Endothelial cell of umbilical vein (primary cell): ENCODE measurements at places on chromosomes 3 and 15. TPM values are rescaled to one million over a fixed set of nuclear protein-coding genes. Genes with fewer than 3 reads are reported as not detected.

- H3K4me3 ChIP-seq, result no peak overlapping the region
- H3K27me3 ChIP-seq, result no peaks in the 10 kb centered on the region
- no peak overlapping the region for H3K27ac ChIP-seq
- peaks cover 3% of the 10 kb centered on the region for H3K4me1 ChIP-seq
- H3K36me3 ChIP-seq, result peaks cover 16% of the 10 kb centered on the region
Measured at GRCh38 chr3:114067804-114068203, 11.3 kb downstream of the QTRT2 start.

DNA sequence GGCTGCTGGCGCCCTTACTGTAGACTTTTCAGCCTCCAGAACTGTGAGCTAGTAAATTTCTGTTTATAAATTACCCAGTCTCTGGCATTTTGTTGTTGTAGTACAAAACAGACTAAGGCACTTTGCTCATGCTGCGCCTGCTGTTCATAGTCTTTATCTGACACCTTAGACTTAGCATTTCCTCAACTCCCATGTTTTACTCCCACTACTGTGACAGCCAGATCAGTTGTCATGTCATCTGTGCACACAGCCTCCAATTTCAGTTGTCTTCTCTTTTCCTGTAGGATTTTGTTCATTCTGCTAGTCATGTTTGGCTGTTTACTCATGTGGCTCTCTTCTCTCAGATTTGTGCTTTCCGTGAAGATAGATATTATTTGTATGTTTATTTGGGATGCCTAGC lies 62.0 kb downstream of the TCF12 start:
- H3K36me3 ChIP-seq, result no peaks in the 10 kb centered on the region
- H3K4me1 ChIP-seq, result peaks cover 49% of the 10 kb centered on the region
- H3K4me3 ChIP-seq, result no peak overlapping the region
- H3K27me3 ChIP-seq, result no peaks in the 10 kb centered on the region
- DNase-seq, result no peak

GRCh38 chr15:67788986-67789385 lies 36.3 kb upstream of the SKOR1 start:
- no peak overlapping the region for H3K27ac ChIP-seq
- no peaks in the 10 kb centered on the region for H3K36me3 ChIP-seq
- DNase-seq, result no peak
- no peak overlapping the region for H3K4me3 ChIP-seq

DNA sequence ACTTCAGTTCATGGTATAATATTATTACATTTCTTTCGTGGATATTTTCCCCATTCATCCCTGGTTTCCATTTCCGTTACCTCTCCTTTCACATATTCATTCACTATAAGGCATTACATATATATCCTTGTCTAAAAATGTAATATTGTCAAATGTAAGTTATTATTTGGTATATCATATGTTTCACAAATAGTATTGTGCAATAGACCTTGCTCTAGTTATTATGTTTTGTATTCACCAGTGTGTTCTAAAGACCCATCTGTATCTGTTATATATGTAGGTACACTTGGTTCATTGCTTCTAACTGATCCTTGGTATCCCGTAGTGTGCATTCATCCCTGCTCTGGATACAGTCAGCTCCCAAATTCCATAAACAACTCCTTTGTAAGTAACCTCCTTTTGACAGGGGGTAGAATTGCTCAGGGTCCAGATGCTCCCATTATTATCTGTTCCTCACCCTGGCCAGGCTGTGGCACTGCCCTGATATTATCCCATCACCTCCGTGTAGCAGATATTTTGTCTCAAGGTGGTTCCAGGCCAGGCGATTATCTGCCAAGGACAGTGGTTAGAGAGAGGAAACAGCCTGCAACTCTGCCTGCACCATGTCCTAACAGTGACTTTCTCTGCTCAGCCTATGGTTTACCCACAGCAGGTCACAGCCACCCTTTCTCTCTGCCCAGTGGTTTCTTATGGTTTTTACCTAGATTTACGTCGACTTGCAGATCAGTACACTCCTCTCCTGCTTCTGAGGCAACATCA lies 29.2 kb downstream of the PAQR9 start:
- H3K36me3 ChIP-seq, result no peaks in the 10 kb centered on the region
- no peaks in the 10 kb centered on the region for H3K4me1 ChIP-seq
- peaks cover 1% of the 10 kb centered on the region for H3K27me3 ChIP-seq
- no peak for DNase-seq
- H3K4me3 ChIP-seq, result no peak overlapping the region

- H3K36me3 ChIP-seq, result no peaks in the 10 kb centered on the region
- DNase-seq, result peak; percentile 32
- no peak overlapping the region for H3K4me3 ChIP-seq
- H3K27ac ChIP-seq, result peak overlapping the region; percentile 13
- no peaks in the 10 kb centered on the region for H3K27me3 ChIP-seq
Measured at GRCh38 chr3:71087143-71088018, 496.1 kb downstream of the FOXP1 start.

DNA sequence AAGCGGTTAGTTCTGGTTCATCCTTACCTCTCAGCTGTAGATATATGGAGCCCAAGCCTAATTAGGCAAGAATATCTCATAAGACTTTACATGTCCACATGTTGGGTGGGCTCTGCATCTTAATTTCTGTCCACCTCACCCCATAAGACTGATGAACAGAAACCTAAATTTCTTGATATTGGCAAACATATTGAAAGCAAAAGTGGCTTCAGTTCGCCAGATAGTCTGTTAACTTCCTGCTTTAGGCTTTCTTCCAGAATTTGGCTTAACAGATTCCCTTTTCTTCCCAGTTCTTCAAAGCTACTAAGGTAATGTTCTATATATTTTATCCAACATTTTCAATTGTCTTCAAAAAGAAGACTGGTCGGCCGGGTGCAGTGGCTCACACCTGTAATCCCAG lies 19.7 kb downstream of the GABPB1 start:
- no peak for DNase-seq
- no peak overlapping the region for H3K27ac ChIP-seq
- no peaks in the 10 kb centered on the region for H3K27me3 ChIP-seq
- no peaks in the 10 kb centered on the region for H3K36me3 ChIP-seq

GRCh38 chr3:16670191-16670590 lies 65.0 kb upstream of the DAZL start:
- H3K27me3 ChIP-seq, result no peaks in the 10 kb centered on the region
- DNase-seq, result no peak
- no peak overlapping the region for H3K27ac ChIP-seq

Gene CP
- not detected in 2 replicates for polyA plus RNA-seq
